ENCODE measurements at places on chromosomes 12 and 14. TPM values are rescaled to one million over a fixed set of nuclear protein-coding genes. Genes with fewer than 3 reads are reported as not detected.

KRT79 gene
- not detected for polyA plus RNA-seq

CCNK gene
- polyA plus RNA-seq: 20.1 TPM

FLRT2 gene
- 5.1 TPM for polyA plus RNA-seq

KLRC4 gene
- 8.2 TPM for polyA plus RNA-seq

PACS2 gene
- 77.7 TPM for polyA plus RNA-seq

CCDC196 gene
- polyA plus RNA-seq: not detected

FGF23 gene
- polyA plus RNA-seq: not detected

TSPAN11 gene
- polyA plus RNA-seq: 5.6 TPM

C1QL4 gene
- 13.7 TPM for polyA plus RNA-seq

EFS gene
- 0.92 TPM for polyA plus RNA-seq

P3H3 gene
- 66.1 TPM for polyA plus RNA-seq

AKAP5 gene
- 2.6 TPM for polyA plus RNA-seq

LBHD2 gene
- not detected for polyA plus RNA-seq

KCNC2 gene
- polyA plus RNA-seq: 7.4 TPM

TROAP gene
- 1.3 TPM for polyA plus RNA-seq

SP1 gene
- 7.3 TPM for polyA plus RNA-seq

DTX3 gene
- polyA plus RNA-seq: 163 TPM

SFSWAP gene
- 49.5 TPM for polyA plus RNA-seq

ST8SIA1 gene
- 22.5 TPM for polyA plus RNA-seq

OR10A7 gene
- not detected for polyA plus RNA-seq

PMCH gene
- polyA plus RNA-seq: not detected

KRT3 gene
- polyA plus RNA-seq: not detected

PRB2 gene
- not detected for polyA plus RNA-seq

CLEC2A gene
- polyA plus RNA-seq: not detected

TMEM63C gene
- 14.6 TPM for polyA plus RNA-seq

GLIPR1L1 gene
- polyA plus RNA-seq: not detected

AQP2 gene
- not detected for polyA plus RNA-seq

GABARAPL1 gene
- 213 TPM for polyA plus RNA-seq

SLC16A7 gene
- polyA plus RNA-seq: 4.0 TPM

C14orf180 gene
- polyA plus RNA-seq: not detected

FAM181A gene
- polyA plus RNA-seq: not detected

MIP gene
- not detected for polyA plus RNA-seq

RNASE2 gene
- not detected for polyA plus RNA-seq

KRT75 gene
- not detected for polyA plus RNA-seq

KCNA1 gene
- polyA plus RNA-seq: 11.6 TPM

MTHFD1 gene
- 7.1 TPM for polyA plus RNA-seq

ATL1 gene
- 70.4 TPM for polyA plus RNA-seq

OR2AP1 gene
- not detected for polyA plus RNA-seq

SLC17A8 gene
- 0.22 TPM for polyA plus RNA-seq

RTRAF gene
- 96.5 TPM for polyA plus RNA-seq

RBM19 gene
- polyA plus RNA-seq: 14.2 TPM

MOAP1 gene
- polyA plus RNA-seq: 225 TPM

ARHGAP9 gene
- not detected for polyA plus RNA-seq

GIT2 gene
- polyA plus RNA-seq: 14.2 TPM

NAA30 gene
- 21.3 TPM for polyA plus RNA-seq

CAMKK2 gene
- polyA plus RNA-seq: 29.2 TPM

GUCY2C gene
- polyA plus RNA-seq: 0.06 TPM

SERPINA1 gene
- not detected for polyA plus RNA-seq

CGRRF1 gene
- 30.0 TPM for polyA plus RNA-seq

SIX4 gene
- 1.3 TPM for polyA plus RNA-seq

All from neural cell (in vitro differentiated cells).